ENCODE measurements at places on chromosomes 7 and 10.

GRCh38 chr7:84194484-84195271 is at the start of gene SEMA3A:
TSS of gene SEMA3A (minus strand) at chr7:84194789. CDS start at chr7:84194586, 203 bp downstream.
- DNase-seq: no peak

- no peak for DNase-seq
Observed at GRCh38 chr7:16234493-16235146, 186.7 kb downstream of the CRPPA start.

GRCh38 chr7:143485500-143485899 is 7.8 kb downstream of the TAS2R41 start:
- no peak for DNase-seq

- no peak for DNase-seq
Observed at GRCh38 chr10:110273474-110273873, 31.2 kb downstream of the SMNDC1 start.

- DNase-seq: no peak
Observed at GRCh38 chr7:34191771-34192479, 286.6 kb downstream of the BMPER start.

DNA sequence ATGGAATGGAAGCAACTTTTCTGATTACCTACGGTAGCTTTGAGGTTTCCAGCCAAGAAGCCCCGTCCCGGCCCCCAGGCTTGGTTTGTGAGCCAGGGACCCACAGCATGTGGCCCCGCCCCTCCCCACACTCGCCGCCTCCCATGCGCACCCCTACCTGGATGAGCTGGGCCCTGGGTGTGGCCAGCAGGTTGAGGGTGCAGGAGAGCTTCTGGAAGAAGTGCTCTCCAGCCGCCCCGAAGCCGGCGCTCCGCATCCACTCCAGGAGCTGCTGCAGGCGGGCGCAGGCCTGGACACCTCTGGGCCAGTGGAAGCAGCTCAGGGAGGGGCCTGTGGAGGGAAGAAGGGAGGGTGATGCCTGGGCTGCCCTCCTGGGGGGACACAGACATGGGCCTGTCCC is 39.7 kb downstream of the AP5Z1 start:
- no peak for DNase-seq

DNA sequence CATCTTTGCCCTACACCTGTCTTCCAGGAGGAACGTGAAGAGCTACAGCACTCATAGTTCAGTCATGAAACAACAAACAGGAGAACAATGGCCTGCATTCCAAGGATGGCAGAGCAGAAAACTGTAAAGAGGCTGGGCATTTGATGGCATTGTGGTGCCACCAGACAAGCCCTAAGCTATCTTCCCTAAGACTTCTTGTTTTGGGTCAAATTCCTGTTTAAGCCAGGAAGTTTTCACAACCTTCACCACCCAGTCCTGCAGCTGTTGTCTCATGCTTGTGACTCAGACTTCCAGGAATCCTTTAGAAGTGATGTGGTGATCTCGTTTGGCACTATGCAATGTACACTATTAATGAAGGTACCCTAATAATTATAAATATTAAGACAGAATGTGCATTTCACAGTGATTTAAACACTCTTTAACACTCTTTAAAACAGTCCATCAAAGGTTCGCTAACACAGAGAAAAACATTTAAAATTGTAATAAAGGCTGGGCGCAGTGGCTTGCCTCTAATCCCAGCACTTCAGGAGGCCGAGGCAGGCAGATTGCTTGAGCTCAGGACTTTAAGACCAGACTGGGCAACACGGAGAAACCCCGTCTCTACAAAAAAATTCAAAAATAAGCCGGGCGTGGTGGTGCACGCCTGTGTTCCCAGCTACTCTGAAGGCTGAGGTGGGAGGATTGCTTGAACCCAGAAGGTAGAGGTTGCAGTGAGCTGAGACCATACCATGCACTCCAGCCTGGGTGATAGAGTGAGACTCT is 2.7 kb upstream of the HERPUD2 start:
- no peak for DNase-seq

- DNase-seq: no peak
Observed at GRCh38 chr10:12961416-12962205, 39.9 kb downstream of the CCDC3 start.

- no peak for DNase-seq
Observed at GRCh38 chr7:156504687-156505545, 135.7 kb upstream of the RNF32 start.

GRCh38 chr7:698515-699475 is 27.7 kb upstream of the DNAAF5 start:
- no peak for DNase-seq

DNA sequence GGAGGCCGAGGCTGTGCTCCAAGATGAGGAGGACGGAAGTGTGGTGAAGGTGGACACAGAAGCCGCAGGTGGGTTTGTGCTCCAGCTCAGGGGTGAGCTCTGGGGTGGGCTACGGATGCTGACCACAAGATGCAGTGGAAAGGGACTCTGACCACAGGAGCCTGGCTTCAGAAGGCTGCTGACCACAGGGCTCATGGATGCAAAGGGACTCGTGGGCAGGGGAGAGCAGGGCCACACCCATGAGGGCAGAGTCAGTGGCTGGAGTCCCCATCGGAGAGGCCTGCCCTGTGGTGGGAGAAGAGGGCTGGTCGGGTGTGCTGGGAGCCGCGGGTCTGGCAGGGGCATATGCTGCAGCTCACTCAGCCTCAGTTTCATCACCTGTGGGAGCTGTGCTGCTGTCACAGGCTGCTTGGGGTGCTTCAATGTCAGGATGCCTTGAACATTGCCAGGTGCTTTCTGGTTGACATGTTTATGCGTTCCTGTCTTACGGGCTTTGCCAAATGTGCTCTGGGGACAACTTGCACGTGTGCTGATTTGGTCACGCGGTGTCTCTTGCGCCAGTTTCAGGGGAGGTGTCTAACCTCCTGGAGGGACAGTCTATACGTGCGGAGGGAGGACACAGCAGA is 13.7 kb downstream of the SCART1 start:
- DNase-seq: no peak

GRCh38 chr10:131041031-131041430 is 270.5 kb downstream of the TCERG1L start:
- no peak for DNase-seq

- DNase-seq: no peak
Observed at GRCh38 chr10:8052341-8052955, 2.0 kb upstream of the GATA3 start.

GRCh38 chr10:15787426-15787825 is 67.7 kb upstream of the ITGA8 start:
- no peak for DNase-seq

DNA sequence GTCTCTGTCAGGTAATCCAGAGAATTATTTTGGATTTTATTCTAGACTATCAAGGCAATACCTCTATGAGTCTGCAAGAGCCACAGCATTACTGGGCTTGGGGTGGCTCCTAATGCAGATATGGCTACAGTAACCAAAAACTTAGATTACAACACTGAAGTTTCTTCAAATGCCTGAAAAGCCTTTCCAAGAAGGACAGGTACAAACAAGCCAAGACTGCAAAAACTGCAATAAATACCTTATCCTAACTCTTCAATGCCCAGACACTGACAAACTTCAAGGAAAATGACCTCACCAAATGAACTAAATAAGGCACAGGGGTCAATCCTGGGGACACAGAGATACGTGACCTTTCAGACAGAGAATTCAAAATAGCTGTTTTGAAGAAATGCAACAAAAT is 82.0 kb downstream of the TES start:
- no peak for DNase-seq

GRCh38 chr7:121872831-121873288 is at the start of gene PTPRZ1:
TSS of gene PTPRZ1 (plus strand) at chr7:121873161. CDS start at chr7:121873500, 339 bp downstream.
- peak; percentile 51 for DNase-seq

- no peak for DNase-seq
Observed at GRCh38 chr10:98141484-98142073, 7.1 kb downstream of the R3HCC1L start.

- DNase-seq: no peak
Observed at GRCh38 chr10:77029777-77030717, 607.6 kb downstream of the KCNMA1 start.

- DNase-seq: no peak
Observed at GRCh38 chr10:70588859-70589570, 13.5 kb downstream of the PRF1 start.

- DNase-seq: no peak
Observed at GRCh38 chr10:111142092-111142768, 65.4 kb downstream of the ADRA2A start.

DNA sequence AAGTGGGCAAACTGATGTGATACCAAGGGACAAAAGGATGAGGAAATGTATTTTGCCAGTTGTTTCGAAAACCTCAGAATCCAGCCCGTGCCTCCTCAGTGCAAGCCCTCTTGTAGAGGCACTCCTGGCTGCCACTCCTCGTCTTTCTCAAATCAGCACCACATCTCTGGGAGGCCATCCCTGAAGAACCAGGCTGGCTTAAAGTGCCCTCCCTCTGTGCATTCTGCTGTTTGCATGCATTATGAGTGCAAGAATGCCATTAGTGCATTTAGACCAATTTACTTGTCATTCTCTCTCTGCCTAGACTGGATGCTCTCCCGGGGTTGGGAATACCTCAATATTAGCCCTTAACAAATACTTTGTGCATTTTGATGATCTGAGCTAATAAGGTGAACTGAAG is 19.9 kb upstream of the FAM180A start:
- DNase-seq: no peak

DNA sequence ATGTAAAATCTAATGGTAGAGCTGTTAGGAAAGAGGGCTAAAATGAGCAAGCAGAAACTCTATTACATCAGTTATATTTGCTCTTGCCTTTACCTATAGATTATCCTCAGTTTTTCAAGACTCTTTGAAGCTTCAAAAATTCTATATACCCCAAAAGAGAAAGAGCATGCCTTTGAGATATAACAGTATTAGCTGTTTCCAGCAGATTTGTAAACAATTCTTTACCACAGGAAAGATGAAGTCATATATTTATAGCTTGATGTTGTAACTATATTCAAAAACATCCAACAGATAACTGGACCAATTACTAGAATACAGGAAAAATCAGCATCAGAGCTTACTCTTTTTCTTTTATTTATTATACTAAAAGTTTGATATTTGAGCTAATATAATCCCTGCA is 416.2 kb upstream of the TPK1 start:
- DNase-seq: no peak

- DNase-seq: peak; percentile 4
Observed at GRCh38 chr7:36127075-36127740, 25.8 kb upstream of the EEPD1 start.

- no peak for DNase-seq
Observed at GRCh38 chr7:40405991-40406390, 271.2 kb downstream of the SUGCT start.

DNA sequence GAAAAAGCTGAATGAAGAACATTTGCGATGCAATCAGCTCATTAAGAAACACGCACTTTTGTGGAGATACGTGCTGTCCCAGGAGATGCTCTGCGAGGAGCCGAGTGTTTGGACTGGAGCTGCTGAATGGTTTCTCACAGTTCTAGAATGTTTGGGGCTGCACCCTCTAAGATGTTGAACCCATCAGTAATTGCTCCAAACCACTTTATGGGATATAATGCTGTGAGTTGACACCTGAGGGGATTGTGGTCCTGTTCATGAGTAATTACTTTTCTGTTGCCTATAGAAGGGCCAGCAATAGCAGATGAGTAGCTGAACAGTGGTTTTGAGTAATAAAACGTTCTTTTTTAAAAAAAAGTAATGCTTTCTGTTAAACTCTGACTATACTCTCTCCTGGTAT is 63.1 kb downstream of the IKZF1 start:
- no peak for DNase-seq

- peak; percentile 74 for DNase-seq
Observed at GRCh38 chr10:30827531-30828120, 198.1 kb upstream of the LYZL2 start.

GRCh38 chr10:127346604-127347003 is 150.2 kb upstream of the INSYN2A start:
- no peak for DNase-seq

DNA sequence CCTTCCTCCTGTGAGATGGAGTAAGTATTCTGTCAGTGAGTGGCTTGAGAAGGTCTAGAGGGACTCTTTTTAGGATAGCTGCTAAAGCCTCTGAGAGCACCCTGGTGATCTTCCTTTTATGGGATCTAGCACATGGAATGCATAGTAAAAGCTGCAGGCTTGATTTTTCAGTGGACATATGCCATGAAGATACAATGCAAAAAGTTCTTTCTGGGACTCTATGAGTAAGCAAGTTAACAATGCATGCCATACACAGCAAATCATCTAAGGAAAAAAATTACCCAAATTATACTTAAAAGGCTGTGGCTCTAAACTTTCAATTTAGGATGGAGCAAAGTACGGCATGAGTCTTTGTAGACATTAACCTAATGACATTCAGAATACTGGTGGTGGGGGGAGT is 154.5 kb downstream of the SGMS1 start:
- no peak for DNase-seq

DNA sequence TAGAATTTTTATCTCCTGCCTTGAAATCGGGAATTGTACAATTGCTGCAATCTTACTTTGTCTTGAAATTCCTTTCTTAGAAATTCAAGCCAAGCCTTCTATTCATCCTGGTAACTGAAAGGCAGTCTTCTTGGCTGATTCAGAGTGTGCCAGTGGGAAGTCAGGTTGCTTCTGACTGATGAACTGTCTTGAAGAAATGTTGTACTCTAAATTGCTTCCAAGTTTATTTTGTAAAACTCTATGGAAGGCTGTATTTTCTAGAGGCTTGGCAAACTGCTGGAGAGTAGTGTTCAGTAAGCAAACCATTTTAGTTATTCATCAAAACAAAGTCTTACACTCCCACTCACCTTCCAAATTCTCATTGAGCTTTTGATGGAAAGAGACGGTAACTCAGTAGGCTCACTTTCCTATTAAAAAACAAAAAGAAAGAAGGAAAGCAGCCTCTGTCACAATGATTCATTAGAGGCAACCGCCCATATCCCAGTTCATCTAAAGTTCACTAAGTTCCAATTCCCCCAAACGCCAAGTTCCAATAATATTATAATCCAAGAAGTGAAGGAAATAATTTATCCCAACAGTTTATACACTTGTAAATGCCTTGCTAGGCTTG is 187.9 kb upstream of the MALRD1 start:
- no peak for DNase-seq

Data from NCI-H345 (cell line).